ENCODE measurements at places on chromosomes 5 and 9.

GRCh38 chr5:76175821-76176403 is 92.7 kb downstream of the SV2C start:
- DNase-seq: no peak

GRCh38 chr9:114405294-114406034 is 17.7 kb upstream of the AKNA start:
- peak; percentile 85 for DNase-seq

- DNase-seq: peak; percentile 25
These were observed 237.8 kb upstream of the DAPK1 start for GRCh38 chr9:87259543-87260518.

DNA sequence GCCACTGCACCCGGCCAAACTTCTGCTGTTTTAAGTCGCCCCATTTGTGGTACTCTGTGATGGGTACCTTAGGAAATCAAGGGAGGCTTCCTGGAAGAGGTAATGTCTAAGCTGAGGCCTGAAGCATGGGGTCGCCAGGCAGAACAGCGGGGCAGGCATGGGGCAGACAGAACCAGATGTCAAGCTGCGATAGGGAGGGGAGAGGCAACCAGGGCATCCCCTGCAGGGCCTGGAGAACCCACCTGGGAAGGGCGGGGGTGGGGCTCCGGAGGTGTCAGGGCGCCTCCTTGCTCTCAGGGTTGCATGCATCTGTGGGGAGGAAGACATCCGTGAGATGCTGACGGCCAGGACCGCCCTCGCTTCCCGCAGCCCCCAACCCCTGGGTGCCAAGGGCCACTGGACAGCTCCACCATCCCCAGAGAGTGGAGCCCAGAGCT is 2.8 kb downstream of the LCN15 start:
- DNase-seq: no peak

DNA sequence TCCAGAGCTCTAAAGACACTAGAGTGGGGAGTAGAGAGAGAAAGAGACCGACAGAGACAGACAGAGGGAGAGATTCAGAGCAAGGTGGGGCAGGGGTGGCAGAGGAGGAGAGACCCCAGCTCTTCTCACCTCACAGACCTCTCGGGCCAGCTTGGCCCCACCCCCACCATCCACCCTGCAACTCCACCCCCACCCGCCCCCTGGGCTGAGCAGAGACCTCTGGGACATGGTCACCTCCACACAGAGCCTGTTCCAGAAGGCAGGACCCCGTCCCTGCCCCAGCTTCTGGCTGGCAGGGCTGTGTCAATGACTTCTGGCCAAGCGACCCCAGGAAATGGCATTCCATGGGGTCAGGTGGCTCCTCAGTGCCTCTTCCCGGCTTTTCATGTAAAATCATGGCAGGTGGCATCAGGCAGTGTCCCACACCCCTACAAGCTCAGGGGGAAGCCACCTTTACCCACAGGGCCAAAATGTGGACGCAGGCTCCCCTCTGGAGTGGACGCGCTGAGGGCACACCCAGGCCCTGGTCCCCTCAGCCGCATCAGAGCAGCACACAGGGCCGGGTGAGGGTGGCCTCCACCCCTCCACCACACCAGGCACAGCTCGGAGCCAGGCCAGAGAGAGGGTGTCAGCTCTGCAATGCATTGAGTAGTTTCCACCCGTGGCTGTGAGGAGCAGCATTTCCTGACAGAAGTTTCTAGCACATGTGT is 131.2 kb upstream of the LPCAT1 start:
- DNase-seq: no peak

DNA sequence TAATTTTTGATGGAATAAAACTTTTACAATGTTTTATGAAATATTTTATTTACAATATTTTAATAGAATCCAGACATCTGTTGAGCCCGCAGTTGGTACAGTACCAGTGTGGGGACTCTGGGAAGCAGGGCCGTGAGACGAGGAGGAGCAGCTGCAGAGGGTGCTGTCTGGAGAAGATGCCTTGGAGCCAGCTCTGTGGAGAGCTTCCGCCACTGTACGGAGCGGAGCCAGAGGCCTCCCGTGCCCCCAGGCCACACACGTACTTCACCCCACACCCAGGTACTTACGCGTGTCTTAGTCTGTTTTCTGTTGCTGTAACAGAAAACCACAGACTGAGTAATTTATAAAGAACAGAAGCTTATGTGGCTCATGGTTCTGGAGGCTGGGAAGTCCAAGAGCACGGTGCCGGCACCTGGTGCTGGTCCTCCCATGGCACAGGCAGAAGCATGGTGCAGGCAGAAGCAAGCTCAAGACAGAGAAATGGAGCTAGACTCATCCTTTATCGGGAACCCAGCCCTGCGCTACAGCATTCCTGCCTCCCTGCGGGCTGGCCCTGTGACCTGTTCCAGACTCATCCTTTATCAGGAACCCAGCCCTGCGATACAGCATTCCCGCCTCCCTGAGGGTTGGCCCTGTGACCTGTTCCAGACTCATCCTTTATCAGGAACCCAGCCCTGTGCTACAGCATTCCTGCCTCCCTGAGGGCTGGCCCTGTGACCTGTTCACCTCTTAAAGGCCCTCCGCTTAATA is 23.3 kb downstream of the CEP72 start:
- no peak for DNase-seq
